ENCODE measurements at places on chromosomes 7 and 10.

- peak; percentile 45 for DNase-seq
Observed at GRCh38 chr7:102279537-102280400, 6.9 kb upstream of the SH2B2 start.

GRCh38 chr10:60305380-60305892 is 84.2 kb downstream of the ANK3 start:
- no peak for DNase-seq

DNA sequence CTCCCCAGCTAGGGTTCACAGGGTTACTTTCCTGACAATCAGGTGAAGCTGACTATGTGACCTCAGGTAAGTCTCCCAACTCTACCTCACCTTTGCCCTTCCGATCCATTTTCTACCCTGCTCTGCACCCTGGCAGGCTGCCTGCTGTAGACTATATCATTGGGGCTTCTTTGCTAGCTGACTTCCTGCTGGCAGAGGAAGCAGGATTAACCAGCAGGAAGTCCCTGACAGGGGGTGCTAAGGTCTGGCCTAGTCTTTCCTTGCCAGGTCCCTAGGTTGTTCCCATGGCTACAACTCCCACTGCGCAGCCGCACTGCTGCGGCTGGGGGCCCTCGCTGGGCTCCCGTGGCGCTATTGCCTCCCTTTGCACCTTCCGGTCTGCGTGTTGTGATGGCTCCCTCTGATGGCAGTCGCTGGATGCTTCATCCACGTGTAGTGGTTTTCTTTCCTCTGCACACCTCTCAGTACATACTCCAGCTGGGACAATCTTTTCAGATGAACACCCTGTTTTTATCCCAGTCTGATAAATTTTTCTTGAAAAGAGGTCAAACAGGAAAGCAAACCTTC is 365.9 kb downstream of the REEP3 start:
- no peak for DNase-seq

DNA sequence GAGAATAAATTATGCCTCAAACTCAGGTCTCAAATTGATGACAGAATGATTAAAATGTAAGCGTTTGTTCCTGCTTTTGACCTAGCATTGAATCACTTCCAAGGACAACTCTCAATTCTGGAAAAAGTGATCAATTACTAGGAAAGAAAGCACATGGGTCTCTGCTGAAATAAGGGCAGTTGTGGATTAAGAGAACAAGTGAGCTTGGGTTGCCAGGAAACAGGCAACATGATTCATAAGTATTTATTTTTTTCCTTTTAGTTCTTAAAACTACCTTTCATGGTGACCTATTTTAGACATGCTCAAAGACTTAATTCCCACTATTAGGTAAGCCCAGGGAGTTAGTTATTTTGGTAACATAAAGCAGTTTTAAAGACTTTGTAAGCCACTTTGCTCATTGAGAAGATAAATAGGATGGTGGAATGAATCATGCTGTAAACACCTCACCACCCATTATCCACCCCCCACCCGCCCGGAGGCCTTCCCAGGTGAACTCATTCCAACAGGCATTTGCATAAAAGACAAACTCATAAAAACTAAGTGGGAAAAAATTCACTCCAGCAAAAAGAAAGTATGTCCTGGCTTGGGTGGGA is 728.3 kb downstream of the SORCS1 start:
- DNase-seq, result no peak

DNA sequence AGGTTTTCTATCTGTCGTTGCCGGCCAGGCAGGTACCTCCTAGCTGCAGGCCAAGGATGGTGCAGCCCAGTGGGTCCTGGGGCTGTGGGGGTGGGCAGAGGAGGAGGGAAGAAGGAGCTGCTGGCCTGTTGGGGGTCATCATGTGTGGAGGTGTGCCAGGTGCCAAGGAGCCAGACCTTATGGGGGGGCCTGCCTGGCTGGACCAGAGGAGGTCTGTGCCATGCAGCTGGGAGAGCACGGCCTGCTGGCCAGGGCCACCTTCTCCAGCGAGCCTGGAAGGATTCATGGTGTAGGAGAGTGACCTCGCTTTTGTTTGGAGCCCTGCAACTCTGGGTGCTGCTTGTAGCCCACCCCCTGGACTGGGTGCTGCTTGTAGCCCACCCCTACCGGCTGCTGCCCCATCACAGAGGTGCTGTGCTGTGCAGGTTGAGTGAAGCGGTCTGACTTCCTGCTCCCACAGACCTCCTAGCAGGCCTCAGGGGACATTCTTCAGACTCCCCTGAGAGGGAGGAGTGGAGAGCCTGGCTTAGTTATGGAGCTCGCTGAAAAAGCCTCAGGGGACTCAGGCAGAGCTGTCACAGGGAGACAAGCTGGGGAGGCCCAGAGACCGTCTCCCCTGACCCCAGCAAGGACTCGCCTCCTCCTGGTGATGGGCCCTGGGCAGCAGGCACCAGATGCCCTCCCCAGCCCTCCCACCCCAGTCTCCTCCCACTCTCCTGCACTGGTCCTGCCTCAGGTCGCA is 67.7 kb upstream of the AQP1 start:
- no peak for DNase-seq

GRCh38 chr7:108525327-108525984 is 479 bp downstream of the PNPLA8 start:
- no peak for DNase-seq

- DNase-seq, result no peak
Observed at GRCh38 chr10:120746001-120746777, 105.0 kb upstream of the WDR11 start.

- peak; percentile 54 for DNase-seq
Observed at GRCh38 chr7:8125680-8126444, 136.1 kb downstream of the ICA1 start.

GRCh38 chr10:93198401-93199131 is 124.9 kb downstream of the CYP26A1 start:
- DNase-seq, result no peak

- DNase-seq, result no peak
Observed at GRCh38 chr7:71145906-71146901, 14.3 kb downstream of the GALNT17 start.

DNA sequence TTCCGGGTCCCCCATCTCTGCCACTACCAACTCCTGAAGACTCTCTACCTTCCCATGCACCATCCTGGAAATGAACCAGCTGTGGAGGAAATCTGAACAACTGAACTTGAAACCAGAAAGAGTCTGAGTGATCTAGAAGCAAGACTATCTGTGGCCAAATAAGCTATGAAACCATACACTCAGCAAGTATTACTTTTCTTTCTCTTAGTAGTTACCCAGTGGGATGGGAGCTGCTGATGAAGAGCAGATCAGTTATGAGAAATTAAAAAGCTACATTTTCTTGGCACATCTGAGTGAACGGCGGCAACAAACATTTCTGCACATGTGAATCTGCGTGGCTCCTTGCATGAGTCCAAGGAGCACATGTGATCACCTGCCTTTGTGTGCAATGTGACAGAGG is 31.6 kb upstream of the AGK start:
- no peak for DNase-seq

GRCh38 chr7:15593382-15593781 is 31.6 kb upstream of the AGMO start:
- no peak for DNase-seq

DNA sequence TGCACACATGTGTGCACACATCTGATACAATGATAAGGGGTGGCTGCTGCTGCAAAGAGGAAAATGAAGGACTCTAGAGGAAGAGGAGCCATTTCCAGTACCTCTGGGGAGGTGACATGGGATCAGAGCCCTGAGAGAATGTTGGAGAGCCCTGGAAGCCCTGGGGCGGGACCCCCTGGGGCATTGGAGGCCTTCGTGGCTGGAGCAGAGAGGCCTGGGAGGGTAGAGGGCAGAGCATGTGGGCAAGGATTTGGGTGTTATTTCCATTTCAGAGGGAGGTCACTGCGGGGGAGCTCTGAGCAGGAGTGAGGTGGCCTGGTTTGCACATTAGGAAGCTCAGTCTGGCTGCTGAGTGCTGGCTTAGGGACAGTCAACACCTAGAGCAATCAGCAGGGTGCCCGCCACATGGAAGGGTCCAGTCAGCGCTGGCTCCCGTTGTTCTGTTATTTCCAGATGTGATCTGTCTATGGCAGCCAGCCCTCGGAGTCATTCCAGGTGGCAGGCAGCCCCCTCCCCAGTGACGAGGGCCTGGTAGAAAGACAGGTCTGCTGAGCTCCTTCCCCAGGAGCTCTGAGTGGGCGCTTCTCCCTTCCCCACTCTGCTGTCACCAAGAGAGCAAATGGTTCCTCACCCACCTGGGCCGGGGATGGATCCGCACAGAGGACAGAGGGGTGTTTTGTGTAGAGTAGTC is 24.1 kb upstream of the BTBD16 start:
- no peak for DNase-seq

GRCh38 chr7:41334071-41334862 is 368.6 kb downstream of the INHBA start:
- no peak for DNase-seq

DNA sequence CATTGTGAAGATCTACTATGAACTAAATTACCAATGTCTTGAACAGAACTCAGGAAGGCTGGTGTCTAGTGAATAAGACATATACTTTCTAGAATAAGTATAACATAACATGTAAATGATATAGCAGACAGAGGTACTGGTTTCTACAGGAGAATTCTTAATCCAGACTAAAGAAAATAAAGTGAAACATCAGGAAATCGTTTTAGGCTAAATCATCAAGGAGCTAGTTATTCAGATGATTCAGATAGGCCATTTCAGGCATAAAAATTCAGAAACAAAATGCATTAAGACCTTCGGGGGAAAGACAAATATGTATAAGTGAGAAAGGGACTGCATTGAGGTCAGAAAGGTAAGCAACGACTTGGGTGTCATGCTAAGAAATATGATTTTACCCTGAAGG is 170.6 kb downstream of the LRRN3 start:
- DNase-seq, result no peak

GRCh38 chr10:44511601-44512000 is 126.7 kb upstream of the CXCL12 start:
- no peak for DNase-seq

GRCh38 chr10:101155896-101156295 is 24.8 kb downstream of the TLX1 start:
- DNase-seq, result no peak

- DNase-seq, result no peak
Observed at GRCh38 chr10:8049045-8049864, 5.2 kb upstream of the GATA3 start.

DNA sequence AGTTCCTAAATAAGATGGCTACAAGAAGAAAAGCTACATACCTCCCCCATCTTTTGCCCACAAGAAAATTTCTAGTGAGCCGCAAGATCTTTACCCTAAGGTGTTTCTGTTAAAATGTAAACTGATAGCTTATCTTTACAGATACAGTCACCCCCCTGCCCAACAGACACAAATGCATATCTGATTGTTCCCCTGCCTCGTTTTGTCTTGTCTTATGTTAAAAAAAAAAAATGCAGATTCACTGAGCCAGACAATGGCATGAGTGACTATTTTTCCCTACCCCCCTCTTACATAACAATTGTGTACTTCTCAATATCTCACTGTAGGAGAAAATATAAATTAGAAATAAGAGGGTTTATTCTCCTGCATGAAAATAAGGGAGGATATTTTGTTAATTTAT is 8.5 kb downstream of the ZNF138 start:
- no peak for DNase-seq

DNA sequence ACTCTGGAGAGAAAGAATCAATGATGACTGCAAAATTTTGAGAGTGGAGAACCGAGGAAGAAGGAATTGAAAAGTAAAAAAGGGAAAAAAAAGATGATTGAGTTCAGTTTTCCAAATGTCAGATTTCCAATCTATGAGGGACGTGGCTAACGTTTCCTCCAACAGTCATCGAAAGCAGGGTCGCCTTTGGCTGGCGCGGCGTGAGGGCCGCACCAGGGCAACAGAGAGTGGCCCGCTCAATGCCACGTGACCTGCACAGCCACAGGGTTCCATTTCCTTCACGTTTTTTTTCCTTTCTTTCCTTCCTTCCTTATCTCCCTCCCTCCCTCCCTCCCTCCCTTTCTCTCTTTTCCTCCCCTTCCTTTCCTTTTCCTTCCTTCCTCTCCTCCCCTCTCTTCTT is 101.9 kb downstream of the WDR37 start:
- DNase-seq, result no peak

DNA sequence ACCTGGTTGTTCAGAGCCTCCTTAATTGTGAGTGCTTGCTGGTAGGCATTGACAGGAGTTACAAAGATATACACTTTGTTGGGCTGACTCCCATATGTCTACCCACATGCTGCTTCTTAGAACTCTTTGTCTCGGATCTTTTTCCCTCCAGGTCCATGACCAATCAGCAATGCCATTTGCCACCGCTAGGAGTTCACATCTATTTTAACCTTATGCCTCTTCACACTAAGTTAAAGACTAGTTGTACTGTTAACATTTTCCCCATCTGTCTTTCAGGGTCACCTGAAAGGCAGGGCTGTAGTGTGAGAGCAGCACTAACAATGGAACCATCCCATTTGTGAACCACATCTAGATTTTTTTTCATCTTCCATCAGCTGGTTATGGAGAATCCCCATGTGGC is 226.7 kb upstream of the NPY start:
- no peak for DNase-seq

DNA sequence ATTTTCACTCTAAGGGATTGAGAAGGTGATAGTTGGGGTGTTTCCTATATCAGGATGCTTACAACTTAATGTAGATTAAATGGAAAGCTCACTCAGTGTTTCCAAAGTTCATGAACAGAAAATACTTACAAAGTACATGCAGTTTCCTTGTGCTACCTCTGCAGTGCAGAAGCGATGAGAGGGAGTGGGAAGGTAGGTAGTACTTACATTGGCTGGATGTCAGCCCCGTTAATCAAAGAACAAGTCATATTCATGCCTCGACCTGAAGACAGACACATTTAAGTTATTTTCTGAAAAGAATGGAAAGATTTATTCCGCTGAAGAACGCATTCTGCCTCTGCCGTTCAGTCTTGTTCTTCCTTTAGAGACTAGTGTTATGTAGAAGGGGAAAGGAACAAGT is 93.1 kb downstream of the ZMYND11 start:
- no peak for DNase-seq

- no peak for DNase-seq
Observed at GRCh38 chr10:36141856-36142560, 499.9 kb upstream of the FZD8 start.

DNA sequence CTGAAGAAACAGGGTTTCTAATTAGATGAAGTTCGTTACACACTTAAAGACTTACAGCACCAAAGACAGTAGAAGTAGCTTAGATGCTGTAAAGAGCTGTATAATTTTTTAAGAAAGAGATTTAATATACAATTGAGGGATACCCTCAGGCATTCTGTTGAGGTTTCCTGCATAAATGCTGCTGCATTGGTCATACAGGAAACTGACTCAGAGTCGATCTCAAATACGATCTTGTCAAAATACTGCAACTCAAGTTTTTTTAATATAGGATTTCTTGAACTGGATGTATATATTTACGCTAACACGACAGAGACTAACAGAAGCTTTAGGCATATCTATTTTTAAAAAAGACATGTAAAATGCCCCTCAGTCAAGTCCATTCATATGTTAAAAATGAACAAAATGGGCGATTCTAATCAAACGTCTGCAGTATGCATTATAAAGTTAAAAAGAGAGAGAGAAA is 2.4 kb upstream of the ARID5B start:
- no peak for DNase-seq

GRCh38 chr10:127878475-127879055 is 14.2 kb downstream of the CLRN3 start:
- no peak for DNase-seq

- DNase-seq, result no peak
Observed at GRCh38 chr7:132609222-132609621, 33.0 kb upstream of the PLXNA4 start.

GRCh38 chr10:33483816-33484190 is 149.3 kb upstream of the NRP1 start:
- DNase-seq, result no peak

GRCh38 chr10:32972929-32973328 is 14.9 kb upstream of the ITGB1 start:
- no peak for DNase-seq

- DNase-seq, result no peak
Observed at GRCh38 chr7:148503900-148504487, 86.6 kb upstream of the C7orf33 start.

All from activated T-cell treated with anti-CD3 and anti-CD28 coated beads for 4 hours (primary cell).